Stimulated activated CD4-positive, alpha-beta T cell treated with anti-CD3 and anti-CD28 coated beads, Interleukin-1b, Interleukin-23, amount 100 ng/mL, for 4 hours (primary cell): ENCODE measurements at places on chromosomes 13 and 19.

GRCh38 chr19:41740415-41741243 is 14.7 kb upstream of the CEACAM6 start:
- no peak for DNase-seq

- no peak for DNase-seq
Measured at GRCh38 chr13:52009946-52010345, 1.3 kb downstream of the ATP7B start.

GRCh38 chr19:43700395-43701000 is 15.4 kb upstream of the IRGC start:
- DNase-seq, result no peak

DNA sequence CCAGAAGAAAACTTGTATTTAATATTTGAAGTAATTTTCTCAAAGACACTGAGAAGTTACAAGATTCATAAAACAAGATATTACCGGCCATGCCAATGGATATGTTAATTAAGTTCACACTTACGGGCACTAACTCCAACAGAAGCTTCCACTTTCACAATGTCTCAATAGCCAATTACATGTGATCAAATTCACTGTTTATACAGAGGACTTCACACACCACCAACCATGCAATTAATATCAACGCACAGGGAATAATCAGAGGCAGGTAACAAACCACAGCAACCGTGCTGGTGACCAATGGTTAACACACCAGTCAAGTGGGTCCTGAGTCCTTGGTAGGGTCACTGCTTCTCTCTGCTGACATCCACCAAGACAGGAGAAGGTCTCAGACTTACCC is 5.9 kb upstream of the ACOD1 start:
- no peak for DNase-seq

DNA sequence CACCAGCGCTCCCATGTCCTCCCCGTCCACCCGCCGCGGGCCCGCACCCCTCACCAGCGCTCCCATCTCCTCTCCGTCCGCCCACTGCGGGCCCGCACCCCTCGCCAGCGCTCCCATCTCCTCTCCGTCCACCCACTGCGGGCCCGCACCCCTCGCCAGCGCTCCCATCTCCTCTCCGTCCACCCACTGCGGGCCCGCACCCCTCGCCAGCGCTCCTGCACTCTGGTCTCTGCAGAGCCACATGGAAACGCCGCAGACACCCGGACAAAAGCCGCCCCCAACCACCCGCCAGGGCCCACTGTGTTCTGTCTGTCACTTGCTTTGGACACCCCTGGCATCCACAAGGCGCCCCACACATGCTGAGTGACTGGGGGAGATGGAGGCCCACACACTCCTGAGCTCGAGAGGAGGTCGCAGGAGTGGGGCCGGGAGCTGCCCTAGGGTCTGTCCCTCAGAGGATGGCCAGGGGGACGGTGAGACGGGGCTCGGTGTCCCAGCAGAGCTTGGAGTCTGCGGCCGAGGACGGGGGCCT is 7.4 kb downstream of the CFD start:
- DNase-seq, result no peak

- no peak for DNase-seq
Measured at GRCh38 chr13:26968431-26969341, 202.9 kb downstream of the USP12 start.

GRCh38 chr19:3625996-3626472 is 556 bp downstream of the CACTIN start:
- DNase-seq, result no peak

DNA sequence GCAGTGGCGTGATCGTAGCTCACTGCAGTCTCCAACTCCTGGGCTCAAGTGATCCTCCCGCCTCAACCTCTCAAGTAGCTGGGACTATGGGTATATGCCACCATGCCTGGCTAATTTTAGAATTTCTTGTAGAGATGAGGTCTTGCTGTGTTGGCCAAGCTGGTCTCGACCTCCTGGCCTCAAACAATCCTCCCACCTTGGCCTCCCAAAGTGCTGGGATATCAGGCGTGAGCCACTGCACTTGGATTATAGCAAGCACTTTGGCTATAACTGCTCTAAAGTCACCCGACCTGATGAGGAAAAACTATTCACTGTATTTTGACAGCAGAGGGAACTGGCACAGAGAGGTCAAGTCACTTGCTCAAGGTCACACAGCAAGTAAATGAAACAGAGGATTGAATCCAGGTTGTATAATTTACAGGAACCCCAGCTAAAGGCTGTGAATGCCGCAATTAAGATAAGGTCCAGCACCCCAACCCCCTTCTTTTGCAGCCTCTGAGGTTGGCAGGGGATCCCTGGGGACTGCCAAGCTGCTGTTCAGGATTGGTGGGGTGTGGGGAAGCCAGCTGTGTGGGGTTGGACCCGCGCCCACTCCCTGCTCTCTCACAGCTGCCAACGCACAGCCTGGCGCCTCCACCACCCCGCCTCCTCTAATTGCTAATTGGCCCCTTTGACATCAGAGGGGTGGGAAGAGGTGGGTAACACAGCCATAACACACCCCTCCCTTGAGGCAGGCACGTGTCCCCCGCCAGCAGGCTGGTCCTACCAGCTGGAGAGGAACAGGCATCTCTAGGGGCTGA is 6.0 kb downstream of the TMIGD2 start:
- DNase-seq, result no peak

- no peak for DNase-seq
Measured at GRCh38 chr13:104314926-104315535, 1248.8 kb upstream of the SLC10A2 start.

DNA sequence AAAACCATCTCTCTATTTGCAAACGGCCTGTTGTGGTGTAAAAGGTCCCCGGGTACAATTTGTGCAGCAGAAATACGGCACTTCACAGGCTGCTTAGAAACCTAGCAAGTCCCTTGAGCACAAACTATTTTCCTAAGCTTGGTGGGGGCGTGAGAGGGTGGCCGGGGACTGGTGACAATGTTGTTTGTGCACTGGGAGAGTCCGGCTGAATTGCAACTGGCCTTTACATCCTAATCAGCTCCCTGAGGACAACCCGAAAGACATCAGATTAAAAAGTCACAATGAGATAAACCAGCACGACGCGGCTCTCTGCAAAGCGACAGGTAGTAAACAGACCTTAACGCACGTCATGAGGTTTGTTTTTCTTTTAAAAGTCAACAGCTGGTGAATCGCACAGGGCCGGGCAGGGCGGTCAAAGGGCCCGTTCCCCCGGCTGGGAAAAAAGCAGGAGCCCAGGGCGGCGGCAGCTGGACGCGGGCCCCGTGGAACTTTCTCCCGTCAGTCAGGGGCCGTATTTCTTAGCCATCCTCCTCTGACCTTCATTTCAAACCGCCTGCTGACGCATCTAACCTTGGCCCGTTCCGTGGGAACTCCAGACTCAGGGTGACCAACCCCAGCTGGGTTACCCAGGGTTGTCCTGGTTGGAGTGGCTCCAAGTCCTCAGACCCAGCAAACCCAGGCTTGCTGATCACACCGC is 112.3 kb downstream of the GADD45B start:
- DNase-seq, result no peak

DNA sequence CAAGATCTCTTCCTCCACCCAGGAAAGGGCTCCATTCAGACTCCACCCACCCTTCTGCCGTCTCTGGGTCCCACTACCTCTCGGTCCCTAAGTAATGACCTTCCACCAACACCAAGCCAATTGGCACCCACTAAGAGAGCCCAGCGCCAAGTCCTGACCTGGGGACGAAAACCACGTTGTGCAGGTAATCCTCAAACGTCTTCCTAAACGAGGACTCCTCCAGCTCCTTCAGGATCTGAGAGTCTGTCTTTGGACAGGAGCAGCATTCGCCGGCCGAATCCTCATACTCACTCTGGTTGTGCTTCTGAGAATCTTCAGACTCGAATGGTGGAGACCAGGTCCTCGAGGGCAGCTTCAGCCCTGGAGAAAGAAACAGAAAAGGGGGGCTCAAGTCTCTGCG is 83.1 kb downstream of the ZNF557 start:
- DNase-seq, result no peak

GRCh38 chr13:26834646-26835045 is 74.1 kb upstream of the GPR12 start:
- DNase-seq, result no peak
